ENCODE measurements at places on chromosomes 11 and 22. TPM values are rescaled to one million over a fixed set of nuclear protein-coding genes. Genes with fewer than 3 reads are reported as not detected.

Gene CCDC81
- 0.41 TPM for total RNA-seq

- DNase-seq = peak; percentile 68
Observed at GRCh38 chr11:125224391-125225021, 60.0 kb downstream of the PKNOX2 start.

- DNase-seq = no peak
Observed at GRCh38 chr22:46679706-46680269, 58.3 kb downstream of the CERK start.

Gene LMNTD2
- total RNA-seq = 0.66 TPM

Gene RAB3IL1
- 18.0 TPM for total RNA-seq

DNA sequence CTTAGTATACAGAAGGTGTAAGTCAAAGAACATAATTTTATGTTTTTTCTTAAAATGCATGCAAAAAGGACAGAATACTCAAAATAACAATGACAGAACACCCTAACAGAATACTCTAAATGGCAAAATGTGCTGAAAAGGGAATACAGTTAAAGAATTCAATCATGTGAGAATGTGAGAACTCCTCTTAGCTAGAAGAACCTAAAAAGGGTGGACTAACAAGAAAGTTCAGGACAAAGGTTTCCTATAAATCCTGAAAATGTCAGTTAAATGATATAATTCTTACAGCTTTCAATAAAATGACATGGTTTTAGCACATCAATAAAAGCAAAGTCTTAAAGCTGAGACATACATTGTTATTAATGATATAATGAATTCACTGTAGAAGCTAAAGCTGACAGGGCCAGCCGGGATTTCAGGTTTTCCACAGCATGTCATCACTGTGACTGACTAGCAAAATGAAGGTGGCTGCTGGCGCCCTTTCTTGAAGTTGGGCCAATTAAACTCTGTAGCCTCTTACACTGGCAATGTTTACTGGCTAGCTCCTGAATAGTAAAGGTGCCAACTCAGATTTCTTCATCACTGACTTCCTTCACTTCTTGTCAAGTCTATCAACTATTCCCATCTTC is 244.4 kb downstream of the TTC28 start:
- DNase-seq = no peak

- DNase-seq = no peak
Observed at GRCh38 chr22:17825876-17826550, 51.7 kb upstream of the BID start.

GRCh38 chr22:50523806-50524675 is 1.4 kb downstream of the SCO2 start:
- peak; percentile 69 for DNase-seq

DNA sequence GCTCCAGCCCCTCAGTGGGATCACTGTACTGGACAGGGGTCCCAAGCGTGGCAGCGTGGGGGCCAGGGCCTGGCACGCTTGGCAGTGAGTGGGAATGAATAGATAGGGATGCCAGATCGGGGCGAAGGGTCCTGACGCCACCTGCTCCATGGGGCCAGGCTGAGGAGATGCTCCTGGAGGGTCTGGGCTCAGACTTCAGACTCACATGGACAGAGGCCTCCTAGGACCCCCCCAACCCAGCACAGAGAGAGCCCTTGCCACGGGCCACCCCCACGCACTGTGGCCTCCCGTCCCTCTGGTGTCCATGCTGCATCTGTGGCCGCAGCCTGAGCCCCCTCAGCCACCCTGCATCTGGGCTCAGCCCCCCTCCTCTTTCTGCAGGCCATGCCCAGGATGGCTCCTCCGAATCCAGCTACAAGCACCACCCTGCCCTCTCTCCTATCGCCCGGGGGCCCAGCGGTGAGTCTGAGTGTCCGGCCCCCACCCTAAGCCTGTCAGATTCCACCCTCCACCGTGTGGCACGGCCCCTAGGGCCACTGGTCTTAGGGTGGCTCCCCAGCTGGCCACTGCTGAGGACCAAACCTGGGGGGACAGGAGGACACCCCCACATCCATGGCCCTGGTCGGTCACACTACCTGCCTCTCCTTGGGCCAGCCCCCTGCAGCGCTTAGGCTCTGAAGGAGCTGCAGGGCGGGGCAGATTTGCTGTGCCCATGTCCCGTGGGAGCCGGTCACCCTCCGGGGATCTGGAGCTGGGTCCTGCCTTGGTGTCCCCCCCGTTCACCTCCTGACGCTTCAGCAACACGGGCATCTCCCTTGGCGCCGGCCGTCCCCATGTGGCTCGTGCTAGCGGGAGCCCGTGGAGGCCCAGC is 2.7 kb downstream of the MUC5AC start:
- no peak for DNase-seq

DNA sequence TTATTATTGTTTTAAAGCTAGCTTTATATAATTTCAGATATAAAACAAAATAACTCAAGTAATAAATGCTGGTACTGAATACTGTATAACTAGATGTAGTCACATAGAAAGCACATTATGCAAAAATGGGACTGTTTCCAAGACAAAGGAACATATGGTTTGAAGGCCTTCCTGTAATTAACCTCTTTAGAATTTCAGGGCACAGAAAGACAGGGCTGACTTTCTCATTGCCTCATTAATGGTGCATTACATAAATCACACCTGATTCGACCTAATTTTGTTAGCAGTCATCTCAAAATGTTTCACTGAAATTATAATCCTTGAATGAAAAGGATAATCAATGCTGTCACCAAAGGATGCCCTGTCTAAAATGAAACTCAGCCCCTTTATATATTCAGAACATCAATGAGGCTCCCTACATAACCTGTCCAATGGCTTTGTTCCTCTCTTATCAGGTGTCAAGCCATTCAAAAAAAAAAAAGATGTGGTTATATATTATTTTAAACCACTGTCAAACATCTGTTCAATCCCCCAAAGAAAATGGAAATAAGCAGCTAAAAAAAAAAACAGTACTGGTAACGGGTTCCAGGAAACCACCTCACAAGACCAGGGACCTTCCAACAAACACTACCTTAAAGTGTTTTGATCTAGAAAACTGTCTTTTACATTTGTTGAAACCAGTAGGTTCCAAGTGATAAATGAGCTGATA is 77.4 kb downstream of the FAM168A start:
- no peak for DNase-seq

GRCh38 chr11:73070653-73071052 is 71.5 kb downstream of the FCHSD2 start:
- DNase-seq = no peak

GRCh38 chr22:47335460-47335859 is 573.0 kb downstream of the TBC1D22A start:
- DNase-seq = no peak

Gene TSPAN32
- total RNA-seq = 5.3 TPM

- DNase-seq = no peak
Observed at GRCh38 chr11:70677232-70677916, 279.0 kb downstream of the CTTN start.

Gene SCGB1A1
- total RNA-seq = not detected

Gene RGL4
- not detected for total RNA-seq
